CD4-positive, alpha-beta T cell treated with Interleukin-6 at 100 ng/mL for 8 hours (primary cell): ENCODE measurements at places on chromosomes 7 and 10.
A peak's percentile ranks its signal among the peaks of the same experiment; 100 is the strongest.

GRCh38 chr10:69045441-69046300 lies 42.2 kb upstream of the SRGN start:
- peak; percentile 41 for DNase-seq

GRCh38 chr7:83593921-83594475 lies 54.9 kb downstream of the SEMA3E start:
- no peak for DNase-seq

DNA sequence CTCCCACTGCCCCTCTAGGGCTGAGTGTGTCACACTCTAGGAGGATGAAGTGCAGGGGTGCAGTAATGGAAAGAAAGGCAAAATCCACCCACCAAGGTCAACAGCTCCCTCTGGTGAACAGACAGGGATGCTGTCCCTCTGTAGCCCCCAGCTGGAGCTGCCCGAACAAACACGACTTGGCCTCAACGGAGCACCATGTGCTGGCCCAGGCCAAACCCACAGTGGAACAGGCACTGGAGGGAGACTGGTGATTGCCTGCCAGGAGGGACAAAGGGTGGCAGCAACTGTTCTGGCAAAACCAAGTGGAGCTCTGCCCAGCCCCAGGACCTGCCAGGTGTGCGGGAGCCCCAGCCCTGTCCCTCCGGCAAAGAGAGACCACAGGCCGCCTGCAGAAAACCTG lies 20.7 kb downstream of the PDIA4 start:
- DNase-seq, result no peak

DNA sequence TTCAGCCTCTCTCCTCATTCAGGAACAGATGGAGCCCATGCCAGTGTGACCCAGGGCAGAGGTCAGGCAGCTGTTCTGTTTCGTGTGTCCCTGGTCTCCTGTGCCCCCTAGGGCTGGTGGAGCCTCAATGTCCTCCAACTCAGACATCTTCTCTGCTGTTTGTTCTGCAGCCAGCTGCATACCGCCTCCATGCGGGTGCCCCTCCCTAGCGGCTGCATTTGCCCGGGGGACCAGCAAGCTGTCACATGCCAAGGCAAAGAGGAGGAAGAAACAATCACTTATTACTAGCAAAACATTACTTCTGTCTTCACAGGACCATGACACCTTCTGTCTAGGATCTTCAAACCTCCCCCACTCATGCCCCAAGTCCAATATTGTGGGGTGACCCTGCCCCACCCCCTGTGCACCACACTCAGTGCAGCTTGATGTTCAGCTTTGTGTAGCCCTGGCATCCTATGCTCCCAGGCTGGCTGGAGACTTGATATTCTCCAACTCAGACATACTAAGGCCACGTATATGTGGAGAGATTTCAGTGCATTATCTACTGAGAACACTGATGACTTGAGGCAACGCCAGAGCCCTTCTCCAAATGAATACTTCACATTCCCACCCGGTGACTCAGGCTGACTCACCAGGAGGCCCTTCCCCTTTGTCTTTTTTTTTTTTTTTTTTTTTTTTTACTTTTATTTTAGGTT lies 188.9 kb downstream of the SKIDA1 start:
- DNase-seq, result no peak

GRCh38 chr10:78407009-78407711 lies 373.5 kb downstream of the RPS24 start:
- peak; percentile 58 for DNase-seq

- DNase-seq, result no peak
Measured at GRCh38 chr7:101902680-101903514, 85.5 kb downstream of the CUX1 start.
